ENCODE measurements at places on chromosomes 7 and 10.

- DNase-seq, result no peak
These were observed 69.5 kb upstream of the ATRNL1 start for GRCh38 chr10:115023715-115024114.

- DNase-seq, result no peak
These were observed 94.6 kb downstream of the PPP1R9A start for GRCh38 chr7:95001815-95002561.

- no peak for DNase-seq
These were observed 26.5 kb downstream of the PDE1C start for GRCh38 chr7:32043688-32044087.

- DNase-seq, result no peak
These were observed 79.3 kb upstream of the PDGFA start for GRCh38 chr7:598899-599298.

- DNase-seq, result peak; percentile 22
These were observed 25.0 kb downstream of the C10orf105 start for GRCh38 chr10:71694567-71694968.

DNA sequence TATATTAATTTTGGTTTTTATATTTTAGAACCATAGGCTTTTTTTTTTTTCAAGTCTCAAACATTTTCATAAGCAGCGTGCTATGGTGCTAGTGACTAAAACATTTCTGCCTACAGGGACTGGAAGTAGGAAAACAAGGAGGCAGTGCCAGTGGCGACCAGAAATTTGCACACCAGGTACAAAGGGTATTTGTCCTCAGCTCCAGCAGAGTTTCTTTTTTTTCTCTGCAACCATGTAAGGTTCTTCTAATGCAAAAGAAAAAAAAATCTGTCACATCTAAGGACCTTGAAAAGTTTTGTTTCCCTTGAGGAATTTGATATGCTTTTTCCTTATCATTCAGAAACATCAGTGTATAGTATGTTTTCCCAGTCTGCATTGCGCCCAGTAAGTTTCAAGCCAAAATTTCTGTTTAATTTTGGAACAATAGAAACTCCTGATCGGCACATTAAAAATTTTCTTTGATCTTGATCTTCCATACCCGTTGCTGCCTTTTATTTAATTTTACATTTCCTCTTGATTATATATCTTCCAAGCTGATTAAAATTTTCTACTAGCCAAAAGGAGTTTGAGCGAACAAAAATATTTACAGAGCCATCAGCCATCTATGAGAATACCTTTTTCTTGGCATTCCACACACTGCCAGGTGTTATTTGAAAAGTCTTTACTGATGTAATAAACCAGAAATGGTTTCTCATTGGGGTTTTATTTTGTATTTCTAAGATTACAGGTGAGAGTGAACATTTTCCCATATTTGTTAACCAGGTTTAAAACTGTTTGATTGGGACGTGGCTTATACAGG is 956 bp upstream of the KLHDC10 start:
- DNase-seq, result no peak

DNA sequence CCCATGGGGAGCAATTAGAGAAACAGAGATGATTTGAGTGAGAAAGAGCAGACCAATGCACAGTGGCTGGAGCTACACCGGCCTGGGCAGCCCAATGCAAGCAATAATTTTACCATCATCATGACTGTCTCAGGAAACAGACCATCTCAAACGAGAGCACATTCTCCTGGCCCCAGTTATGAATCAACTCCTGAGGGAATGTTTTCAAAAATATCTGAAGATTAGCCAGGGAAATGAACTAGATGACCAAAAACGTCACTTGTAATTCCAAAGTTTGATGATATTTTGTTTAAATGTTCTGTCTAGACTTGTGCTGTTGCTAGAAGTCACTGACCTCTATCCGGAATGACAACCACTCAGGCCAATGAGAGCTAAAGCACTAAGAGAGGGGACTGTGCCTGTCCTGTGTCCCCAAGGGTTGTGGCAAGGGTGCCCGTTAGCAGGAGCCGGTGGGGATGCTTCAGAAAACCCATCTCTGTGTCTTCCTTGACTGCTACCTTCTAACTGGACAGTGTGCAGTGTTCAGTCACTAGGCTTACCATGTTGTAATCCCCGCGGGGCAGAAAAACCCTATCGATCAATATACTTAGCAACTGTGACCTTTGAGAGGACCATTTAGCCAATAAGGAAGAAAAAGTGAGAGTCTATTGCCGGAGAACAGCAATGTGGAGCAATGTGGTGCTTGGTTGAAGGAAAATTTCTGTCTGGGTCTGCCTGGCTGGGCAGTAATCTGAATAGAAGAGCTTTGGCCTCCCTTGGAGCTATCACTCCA is 202.4 kb downstream of the ADAM12 start:
- DNase-seq, result no peak

DNA sequence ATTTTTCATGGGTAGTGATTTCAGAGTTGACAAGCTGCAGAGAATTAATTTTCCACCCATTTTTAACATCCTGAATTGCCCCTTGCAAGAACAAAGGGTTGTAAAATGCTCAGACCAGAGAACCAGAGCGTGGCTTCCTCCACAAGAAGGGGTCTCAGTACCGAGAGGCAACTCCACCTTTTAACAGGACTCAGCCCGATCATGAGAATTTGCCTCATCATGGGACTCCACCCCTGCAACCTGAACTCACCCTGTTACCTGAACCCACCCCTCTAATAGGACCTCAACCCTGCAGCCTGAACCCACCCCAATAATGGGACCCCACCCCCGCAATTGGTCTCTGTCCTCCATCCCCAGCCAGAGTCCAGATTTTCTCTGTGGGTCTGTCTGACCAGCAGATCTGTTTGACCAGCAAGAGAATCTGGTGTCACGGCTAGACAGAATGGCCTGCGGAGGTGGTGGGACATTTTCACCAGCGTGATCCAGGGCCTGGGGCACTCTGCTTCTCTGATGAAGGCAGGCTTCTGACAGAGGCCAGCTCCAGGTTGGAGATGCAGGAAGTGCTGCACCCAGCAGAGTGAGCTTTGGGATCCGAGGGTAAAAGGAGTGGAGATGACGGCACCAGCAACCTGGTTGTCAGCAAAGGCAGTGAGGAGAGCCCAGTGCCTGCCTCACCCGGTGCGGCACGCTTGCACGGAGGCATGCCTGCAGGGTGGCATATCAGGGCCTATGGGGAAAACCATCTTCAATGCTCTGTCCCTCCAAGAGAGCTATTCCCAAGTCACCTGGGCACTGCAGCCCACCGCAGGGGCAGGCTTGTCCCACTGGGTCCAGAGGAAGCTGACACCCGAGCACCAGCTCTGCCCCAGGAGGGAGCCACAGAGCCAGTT is 136.6 kb downstream of the TCERG1L start:
- DNase-seq, result no peak

DNA sequence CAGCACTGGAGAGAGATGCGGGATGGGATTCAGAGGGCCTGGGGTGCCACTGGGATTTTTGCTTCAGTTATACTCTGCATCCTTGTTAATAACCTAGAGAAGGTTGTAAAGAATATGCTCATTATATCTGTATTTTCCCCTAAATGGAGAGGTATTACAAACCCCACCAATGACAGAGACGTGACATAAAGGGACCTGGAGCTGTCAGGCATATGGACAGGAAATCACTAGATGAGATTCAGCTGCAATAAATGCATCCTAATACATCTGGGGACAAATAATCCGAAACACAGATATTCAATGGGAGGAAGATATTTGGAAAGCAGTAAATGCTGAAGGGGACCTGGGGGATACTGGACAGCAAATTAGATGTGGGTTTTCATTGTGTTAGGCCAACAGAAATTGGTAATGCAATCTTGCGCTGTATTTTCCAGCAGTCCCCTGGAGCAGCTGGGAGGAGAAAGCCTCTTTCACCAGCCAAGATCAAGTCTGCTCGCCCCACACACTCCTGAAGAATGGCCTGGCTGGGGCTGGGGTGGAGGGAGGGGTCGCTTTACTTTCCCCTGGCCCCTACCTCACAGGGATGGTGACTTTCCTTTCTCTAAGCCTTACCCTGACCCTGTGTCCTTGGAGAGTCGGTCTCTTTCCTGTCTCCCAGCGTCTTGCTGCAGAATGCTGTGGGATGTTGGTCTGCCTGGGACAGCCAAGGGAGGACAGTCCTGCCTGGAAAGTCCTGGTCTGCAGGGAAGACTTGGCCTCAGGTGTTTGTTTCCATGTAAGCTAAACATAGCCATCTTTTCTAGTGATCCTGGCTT is 653.8 kb downstream of the LRMDA start:
- DNase-seq, result no peak

DNA sequence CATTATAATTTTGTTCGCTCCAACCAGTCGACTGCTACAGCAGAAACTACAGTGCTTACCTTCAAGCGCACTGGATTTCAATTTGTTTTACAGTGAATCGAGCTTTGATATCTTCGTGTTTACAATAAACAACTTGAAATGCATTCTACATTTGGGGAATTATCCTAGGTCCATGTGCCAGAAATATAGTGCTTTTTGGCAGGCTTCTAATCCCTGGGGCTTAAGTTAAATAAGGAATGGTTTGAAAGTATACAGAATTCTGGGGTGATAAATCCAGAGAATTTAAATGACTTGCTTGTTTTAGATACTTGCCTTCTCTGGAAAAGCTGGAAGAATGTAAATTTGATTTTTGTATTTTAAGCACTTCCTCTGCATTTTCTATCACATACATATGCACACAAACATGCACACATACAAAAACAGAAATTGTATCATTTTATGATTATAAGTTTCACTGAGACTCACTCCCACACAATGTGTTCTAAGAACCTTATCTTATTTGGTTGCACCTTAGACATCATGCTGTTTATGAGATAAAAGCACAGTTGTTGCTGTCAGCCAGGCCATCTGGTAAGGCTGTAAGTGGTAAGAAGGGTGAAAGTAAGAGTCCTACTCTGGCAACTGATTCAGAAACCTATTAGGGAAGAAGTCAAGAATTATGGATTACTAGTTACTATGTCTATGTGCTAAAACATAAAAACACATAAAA is 347.2 kb upstream of the KCND2 start:
- no peak for DNase-seq

DNA sequence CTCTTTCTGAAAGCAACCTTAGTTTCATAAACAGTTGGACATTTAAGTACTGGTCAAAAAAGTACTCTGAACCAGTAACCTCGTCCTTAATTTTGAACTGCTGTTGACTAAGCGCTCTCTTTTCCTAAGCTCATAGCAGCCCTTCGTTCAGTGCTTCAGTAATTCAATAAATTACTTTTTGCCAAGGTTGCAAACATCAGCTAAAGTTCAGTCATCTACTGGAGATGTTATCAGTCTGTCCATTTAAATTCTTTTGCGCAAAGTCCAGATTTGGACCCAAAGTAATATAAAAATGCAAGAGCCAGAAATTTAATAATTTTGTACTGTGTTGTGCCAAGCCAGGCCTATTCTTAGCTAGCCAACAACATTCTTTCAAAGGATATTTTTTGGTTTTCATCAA is 8.4 kb downstream of the PTPRE start:
- DNase-seq, result no peak

GRCh38 chr10:128727114-128727513 is 600.9 kb upstream of the MKI67 start:
- DNase-seq, result no peak

DNA sequence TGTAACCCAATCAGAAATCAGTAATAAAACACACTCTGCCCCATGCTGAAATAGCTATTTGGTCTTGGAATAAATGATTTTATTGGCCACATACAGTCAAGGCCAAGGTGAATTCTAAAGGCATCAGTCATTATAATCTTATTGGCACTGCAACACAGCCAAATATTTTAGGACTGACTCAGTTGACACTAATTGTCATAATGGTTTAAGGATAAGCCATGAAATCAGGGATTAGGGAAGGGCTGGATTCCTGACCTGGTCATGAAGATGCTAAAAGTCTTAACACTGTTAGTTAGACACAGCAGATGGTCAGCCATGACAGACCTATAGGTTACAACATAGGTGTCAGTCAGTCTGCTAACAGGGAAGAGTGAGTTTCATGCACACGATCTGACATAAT is 330.3 kb upstream of the NPSR1 start:
- no peak for DNase-seq

DNA sequence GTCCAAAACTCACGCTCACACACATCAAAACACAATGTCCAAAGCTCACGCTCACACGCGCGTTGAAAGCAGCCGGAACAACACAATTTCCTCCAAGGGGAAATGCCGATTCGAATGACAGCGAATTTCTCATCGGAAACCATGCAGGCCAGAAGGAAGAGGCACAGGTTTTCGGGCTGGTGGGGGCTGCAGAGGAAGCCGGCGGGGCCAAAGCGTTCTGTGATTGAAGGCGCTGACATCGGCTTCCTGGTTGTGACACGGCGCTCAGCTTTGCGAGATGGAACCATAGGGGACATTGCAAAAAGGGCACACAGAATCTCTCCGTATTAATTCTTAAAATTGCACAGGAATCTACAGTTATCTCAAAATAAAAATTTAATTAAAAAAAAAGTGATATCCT is 61.3 kb downstream of the FOXL3 start:
- DNase-seq, result peak; percentile 64

DNA sequence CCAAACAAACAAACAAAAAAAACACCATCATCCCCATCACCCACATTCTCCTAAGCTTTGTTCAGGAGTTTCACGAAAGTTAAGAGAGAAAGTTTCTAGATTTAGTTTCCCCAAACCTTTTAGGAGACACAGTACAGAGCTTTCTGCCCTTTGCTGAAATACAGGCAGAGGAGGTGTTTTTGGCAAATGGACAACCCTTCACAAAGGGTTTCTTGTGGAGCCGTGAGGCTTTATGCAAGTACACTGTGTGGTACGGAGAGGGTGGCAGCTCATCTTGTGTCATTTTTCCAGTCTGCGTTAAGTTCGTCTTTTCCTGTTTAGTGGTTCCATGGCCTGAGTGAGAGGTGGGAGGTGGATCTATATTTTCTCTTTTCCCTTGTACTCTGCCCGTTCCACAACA is 215.5 kb upstream of the PRKCQ start:
- DNase-seq, result no peak

GRCh38 chr7:80088705-80089104 is 45.9 kb upstream of the GNAI1 start:
- DNase-seq, result no peak

DNA sequence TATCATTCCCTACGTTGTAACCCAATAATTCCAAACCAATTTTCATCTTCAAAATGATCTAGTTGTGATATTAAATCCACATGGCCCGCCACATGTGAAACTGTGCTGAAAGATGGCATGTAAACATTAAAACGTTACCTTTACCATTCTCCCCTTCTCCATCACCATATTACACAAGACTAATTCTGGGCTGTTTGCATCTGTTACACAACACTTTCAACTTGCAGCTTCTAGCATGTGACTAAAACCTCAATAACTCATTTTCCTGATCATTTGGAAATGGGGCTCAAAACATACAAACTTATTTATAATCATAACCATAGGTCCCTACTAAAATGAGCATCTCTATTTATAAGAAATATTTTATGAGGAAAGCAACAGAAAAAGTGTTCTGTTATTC is 4.7 kb downstream of the MTERF1 start:
- no peak for DNase-seq
